ENCODE measurements at places on chromosomes 11 and 22.

DNA sequence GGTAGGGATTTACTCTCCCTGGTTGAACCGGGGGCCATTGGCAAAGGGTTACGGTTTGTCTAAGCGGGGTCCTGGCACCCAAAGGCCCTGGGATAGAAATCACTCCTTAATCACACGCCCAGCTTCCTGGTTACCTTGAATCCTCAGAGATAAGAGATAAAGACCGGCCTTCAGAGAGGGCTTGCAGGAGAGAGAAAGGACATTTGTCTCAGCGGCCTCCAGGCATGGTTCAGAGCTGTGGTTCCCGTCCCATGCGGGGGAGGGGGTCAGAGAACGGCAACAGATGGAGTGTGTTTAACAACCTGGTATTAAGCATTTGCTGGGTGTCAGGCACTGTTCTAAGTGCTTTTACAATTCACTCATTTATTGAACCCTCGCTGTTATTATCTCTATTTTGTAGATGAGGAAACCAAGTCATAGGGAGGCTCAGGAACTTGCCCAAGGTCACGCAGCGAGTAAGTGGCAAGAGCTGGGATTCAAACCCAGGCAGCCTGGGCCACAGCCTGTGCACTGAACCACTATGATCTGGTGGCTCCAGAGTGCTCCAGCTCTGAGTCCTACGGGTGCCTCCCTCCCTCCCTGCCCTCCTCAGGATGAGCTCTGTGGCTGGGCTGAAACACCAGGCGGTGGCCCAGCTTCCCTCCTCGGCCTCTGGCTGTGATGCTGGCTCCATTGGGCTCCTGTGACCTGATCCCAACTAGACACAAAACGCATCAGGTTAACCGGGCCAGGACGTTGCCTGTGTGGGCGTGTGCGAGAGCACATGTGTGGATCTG, 18.6 kb downstream of the LRRC10B start:
- DNase-seq: no peak

DNA sequence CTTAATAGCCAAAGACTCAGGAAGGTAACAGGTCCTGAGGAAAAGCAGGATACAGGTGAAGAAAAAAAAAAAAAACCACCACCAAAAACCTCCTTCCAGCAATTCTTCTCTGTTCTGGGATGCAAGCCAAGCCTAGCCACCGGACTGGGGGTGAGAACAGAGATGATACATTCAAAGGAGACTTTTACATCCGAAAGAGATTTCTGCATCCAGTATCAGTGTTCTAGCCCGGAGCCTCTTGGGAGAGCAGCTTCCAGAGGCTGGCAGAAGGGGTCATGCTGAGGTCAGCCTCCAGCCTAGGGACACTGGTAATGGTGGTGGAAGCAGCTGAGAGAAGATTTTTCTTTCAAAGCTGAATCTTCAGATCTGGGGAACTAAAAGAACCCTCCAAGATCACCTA, 76.2 kb downstream of the KCNC1 start:
- DNase-seq: no peak

GRCh38 chr11:99884750-99885149, 802.3 kb upstream of the ARHGAP42 start:
- no peak for DNase-seq

- no peak for DNase-seq
Measured at GRCh38 chr11:6194065-6194581, 4.9 kb upstream of the OR52W1 start.

DNA sequence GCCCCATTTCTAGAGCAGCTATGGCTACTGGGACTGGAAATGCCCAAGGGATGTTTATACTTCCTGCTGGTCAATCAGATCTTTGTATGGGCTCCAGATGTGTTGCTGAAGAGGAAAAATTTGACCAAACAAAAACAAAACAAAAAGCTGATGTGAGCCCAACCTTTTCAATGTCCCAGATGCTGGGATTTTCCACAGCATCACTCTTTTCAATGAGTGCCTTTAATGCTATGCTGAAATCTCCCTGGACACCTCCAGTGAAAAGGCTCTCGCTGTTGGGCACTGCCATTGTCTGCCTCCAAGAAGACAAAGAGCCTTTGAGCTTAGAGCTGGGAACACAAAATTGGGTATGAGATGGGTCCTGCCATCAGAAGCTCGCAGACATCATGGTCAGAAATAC, 671.9 kb downstream of the NTM start:
- no peak for DNase-seq

DNA sequence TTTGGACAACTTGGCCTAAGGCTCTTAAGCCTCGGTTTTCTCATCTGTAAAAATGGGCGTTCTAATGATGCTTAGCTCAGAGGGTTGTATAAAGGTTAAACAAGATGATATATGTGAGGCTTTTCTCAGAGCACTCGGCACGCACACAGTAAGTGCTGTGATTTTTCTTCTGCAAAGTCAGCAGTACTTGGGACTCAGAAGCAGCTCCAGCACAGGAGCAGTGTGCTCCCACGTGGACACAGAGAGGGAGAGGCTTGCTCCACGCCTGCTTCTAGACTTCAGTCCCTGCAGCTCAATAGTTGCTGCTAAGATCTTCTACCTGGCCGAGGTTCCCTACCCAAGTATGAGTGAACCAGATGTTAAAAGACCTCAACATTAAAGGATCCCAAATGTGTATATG, 39.9 kb upstream of the PHF21A start:
- no peak for DNase-seq

- DNase-seq: no peak
Measured at GRCh38 chr11:47132490-47132889, 44.2 kb downstream of the ARFGAP2 start.

DNA sequence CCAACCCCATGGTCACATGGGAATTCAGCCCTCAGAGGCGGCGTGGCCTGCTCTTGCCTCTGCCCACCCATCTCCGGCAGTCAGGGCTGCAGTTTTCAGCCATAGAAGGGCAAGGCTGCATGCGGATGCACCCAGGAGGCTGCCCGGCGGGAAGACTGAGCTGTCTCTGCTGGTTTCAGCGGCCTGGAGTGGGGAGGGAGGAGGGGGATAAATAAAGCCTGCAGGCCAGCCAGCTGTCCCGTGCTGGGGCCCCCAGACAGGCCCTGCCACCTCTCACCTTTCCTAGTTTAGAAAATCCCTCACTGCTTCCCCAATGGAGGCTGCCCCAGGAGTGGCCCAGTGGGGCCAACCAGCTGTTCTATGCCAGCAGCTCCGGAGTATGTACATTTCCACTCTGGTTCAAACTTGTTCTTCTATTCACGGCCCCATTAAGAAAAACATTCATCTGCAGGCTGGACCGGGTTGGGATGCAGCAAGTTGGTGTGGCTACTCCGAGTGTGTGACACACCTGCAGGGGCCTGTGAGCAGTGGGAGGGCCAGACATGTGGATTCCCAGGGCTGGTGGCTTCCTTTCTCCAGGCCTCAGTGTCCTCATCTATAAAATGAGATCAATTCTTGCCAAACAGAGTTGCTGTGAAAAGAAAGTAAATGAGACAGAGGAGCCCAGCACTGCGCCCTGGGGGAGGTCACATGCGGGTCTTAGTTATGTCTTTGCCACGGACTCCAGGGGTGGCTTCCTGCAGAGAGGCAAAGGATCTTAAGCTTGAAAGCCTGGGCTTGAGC, 5.0 kb downstream of the MICALL1 start:
- no peak for DNase-seq

DNA sequence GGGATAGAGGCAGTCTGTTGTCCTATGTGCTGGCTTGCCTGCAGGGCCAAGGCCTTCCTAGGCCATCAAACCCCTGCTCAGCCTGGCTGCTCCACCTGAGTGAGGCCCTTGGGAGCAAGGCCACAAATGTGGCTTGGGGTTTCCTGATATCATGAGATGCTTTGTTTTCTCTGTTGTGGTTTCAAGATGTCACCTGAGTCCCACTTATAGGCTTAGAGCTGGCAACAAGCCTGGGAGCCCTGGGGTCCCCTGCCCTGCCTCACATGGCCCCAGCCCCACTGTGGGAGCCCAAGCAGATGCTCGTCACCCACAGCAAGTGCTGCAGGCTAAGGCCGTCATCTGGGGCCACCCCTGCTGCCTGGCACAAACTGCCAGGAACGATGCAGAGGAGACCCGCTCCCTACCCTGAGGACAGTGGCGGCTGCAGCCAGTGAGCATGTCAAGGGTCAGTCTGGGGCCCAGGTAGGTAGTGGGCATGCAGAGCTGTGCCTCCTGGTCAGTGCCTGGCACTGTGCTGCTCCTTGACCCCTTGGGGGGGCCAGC, 75.4 kb upstream of the KCNQ1OT1 start:
- no peak for DNase-seq

DNA sequence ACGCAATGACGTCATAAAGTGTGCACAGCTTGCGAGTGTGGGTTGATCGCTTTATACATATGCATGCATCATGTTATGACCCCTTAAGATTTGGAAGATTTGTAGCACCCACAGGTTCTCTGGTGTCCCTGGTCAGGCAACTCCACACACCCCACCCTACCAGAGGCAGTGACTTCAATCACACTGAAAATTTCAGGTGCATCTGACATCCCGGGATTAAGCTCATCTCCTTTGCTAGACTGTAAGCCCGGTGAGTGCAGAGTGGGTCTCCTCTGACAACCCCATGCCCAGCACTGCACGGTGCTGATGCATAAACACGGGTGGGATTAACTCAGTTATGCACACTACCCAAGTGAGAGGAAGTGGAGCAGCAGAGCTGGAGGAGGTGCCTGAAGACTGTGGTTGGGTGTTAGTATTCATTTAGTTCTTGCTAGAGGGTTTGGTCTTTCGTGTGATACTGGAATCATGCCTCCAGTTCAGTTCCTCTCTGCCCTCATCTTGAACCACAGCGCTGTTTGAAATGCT, 6.5 kb downstream of the ARSA start:
- no peak for DNase-seq

GRCh38 chr11:64861227-64861975, 16.9 kb upstream of the CDC42BPG start:
- DNase-seq: no peak

- no peak for DNase-seq
Measured at GRCh38 chr11:69491071-69492031, 9.9 kb downstream of the LINC01488 start.

DNA sequence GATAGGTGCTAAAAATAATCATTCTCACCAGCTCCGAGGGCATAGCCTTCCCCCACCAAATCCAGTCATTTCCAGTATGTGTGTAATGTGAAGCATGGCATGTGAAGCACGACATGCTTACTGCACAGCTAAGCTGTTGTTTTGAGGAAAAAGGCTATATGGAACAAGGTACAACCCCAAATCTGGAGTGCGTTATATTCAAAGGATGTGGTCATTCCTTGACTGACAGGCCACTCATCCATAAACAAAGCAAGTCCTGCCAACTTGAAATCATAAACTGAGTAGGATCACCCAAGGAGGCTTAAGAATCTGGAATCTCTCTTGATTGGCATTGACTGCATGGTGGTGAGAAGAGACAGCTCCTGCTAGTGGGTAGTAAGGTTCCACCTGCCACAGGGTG, 3.7 kb downstream of the MAP6 start:
- no peak for DNase-seq
